Retina (tissue), 1 donor: ENCODE measurements at places on chromosomes 5 and 9.
A peak's percentile ranks its signal among the peaks of the same experiment; 100 is the strongest.

DNA sequence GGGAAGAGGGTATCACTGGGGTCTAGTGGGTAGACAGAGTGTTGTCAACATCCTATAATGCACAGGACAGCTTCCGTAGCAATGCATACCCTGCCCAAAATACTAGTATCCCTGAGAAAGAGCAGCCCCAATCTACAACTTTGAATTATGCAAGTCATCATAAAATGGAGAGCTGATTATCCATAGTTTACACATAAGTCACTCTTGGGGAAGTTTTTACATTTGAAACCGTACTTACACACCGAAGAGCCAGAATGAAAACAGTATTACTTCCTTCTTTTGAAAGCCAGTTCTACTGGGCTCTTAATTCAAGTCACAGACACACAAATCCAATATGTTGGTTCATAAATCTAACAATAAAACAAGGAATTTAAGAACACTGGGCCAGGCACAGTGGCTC lies 21.6 kb downstream of the RNF145 start:
- no peak for DNase-seq

DNA sequence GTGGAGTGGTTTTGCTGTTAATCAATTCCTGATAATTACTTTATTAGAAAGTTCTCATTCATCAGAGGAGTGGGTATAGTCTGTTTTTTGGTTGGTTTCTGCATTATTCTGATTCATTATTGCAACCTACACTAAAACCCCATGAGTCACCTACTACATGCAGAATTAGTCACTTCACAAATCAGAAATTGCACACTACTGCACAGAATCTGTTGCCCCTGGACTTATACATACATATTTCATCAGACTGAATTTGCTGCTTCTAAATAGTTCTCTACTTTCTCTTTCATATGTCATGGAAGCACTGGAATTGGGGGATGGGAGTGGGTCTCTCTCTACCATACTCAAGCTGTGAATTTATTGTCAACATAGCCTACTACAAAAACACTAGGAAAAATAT lies 585.1 kb downstream of the DNAH5 start:
- DNase-seq: no peak

DNA sequence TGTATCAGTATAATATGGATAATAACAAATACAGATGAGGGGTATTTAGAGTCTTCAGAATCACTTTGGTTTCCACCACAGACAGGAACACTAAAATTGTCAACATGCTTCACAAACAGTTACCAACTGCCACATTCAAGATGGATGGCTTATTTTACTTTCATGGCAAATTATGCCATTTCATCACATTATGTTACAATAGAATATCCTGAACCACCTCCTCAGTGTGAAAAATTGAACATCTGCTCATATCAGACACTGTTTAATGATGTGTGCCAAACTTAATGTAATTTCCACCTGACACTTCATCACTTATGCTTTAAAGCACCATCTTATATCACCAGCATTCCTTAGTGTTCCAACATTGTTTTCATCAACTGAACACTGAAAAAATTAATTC lies 357.4 kb downstream of the KCNN2 start:
- DNase-seq: no peak

DNA sequence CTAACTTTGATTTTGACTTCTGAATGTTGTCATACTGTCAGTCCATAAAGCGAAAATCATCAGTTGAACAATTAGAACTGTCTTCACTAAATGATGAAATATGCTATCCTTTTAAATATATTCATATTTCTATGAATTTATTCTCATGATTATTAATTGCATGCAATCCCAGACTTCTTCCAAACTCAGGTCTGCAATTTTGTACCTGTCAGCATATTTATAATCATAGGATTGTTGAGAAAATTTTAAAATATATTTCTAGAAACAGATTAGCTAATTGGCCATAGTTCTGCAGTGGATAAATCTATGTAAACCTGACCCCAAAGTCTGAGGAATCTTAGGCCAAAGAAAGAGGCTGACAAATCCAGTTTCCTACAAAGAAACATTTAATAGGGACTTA lies 347.5 kb downstream of the SLCO4C1 start:
- DNase-seq: no peak

GRCh38 chr5:132227485-132228240 lies at the start of gene P4HA2:
Gene P4HA2 (minus strand): TSS chr5:132227853. CDS start chr5:132218626, 9,227 bp downstream.
- peak; percentile 89 for DNase-seq

- DNase-seq: no peak
These were observed 378.9 kb downstream of the KCTD16 start for GRCh38 chr5:144549580-144549979.

- peak; percentile 70 for DNase-seq
These were observed 34.5 kb upstream of the MED27 start for GRCh38 chr9:132114102-132114707.

GRCh38 chr5:124514956-124515355 lies 231.5 kb downstream of the ZNF608 start:
- DNase-seq: no peak

DNA sequence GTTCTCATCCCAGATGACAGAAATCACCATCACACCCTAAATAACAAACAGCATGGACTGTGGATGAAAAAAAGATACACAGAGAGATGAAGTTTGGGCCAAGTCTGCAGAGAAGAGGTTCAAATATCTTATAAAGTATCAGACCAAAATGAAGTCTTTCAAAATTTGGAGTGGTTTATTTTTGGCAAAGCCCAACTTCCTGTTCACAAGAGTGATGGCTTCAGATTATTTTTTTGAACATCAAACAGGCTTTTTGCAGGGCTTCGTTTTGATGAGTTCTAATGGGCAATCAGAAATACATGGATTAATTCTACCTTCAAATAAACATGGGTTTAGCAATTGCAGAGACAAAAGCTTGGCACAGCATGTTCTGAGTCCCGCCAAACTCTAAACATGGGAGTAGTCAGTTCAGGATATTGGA lies 378.2 kb upstream of the RPS23 start:
- DNase-seq: no peak

DNA sequence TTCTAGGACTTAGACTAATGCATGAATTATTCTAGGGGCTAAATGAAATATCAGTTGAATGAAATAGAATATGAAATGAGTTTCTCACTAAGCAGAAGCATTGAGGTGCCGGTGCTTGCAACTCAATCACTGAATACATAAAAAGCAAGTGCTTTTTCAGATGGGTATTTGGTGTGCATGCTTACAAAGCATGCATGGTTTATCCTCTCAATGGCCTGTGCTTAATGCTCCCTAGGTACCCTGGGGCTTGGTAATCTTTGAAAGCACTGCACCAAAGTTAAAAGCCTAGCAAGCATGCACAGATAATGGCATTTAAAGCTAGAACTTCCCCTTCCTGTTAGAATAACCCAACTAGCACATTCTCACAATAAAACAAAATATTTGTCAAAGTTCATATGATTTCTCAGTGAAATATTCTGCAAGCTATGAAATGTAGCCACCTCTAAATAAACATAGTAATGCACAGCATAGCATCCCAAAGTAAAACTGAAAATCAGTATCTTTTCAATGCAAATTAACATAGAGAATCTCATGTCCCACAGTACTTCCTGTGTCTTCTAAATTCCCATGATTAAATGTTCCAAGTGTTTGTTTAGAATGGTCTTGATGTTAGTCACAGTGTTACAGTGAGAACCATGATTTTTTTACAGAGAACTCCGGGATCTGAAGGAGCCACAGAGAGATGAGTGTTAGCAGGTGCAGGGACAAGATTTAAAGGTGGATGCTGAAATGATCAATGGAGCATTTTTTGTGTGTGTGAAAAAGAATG lies 143.4 kb upstream of the CDH6 start:
- DNase-seq: peak; percentile 15
